Activated CD4-positive, alpha-beta T cell treated with anti-CD3 and anti-CD28 coated beads for 4 hours (primary cell): ENCODE measurements at places on chromosomes 6 and 20.

DNA sequence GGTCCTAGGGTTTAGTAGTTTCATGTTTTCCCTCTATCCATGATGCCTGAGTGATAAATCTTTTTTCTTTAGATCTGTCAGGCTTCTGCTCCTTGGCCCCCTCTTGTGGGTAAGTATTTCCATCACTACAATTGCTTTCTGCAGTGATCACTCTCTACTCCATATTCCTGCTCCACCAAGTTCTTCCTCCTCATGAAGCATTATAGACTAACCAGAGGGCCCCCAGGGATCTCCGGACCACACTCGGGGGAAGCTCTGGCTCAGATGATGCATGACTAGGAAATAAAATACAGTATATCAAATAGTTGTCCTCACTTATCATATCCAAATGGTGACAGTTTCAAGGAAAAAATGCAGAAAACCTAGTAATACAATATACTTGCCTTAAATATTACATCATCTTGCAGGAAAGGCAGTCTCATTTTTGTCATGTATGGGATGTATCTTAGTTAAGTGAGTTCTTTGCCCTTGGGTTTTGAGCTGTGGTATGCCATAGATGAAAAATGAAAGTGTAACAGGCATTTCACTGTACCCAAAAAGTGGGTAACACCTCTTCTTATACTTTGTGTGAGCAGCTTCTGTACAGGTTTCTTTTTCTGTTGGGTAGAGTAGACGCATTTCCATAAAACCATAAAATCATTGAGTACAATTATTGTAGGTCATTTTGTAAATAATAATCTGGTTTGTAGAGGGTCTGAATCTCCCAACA, 200.9 kb upstream of the EYA4 start:
- no peak for DNase-seq

GRCh38 chr6:7920425-7920824, 9.8 kb upstream of the TXNDC5 start:
- peak; percentile 12 for DNase-seq

DNA sequence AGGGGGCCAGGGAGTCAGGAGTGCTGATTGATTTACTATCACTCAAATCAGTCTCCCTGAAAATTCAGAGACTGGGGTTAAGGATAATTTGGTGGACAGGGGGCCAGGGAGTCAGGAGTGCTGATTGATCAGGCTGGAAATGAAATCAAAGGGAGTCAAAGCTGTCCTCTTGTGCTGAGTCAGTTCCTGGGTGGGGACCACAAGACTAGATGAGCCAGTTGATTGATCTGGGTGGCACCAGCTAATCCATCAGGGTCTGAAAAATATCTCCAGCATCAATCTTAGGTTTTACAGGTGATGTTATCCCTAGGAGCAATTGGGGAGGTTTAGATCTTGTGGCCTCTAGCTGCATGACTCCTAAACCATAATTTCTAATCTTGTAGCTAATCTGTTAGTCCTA, 6.1 kb upstream of the AFG1L start:
- no peak for DNase-seq

GRCh38 chr6:42185597-42185996, 9.2 kb downstream of the GUCA1B start:
- DNase-seq, result no peak

GRCh38 chr6:32111424-32112066, 2.4 kb upstream of the TNXB start:
- no peak for DNase-seq

DNA sequence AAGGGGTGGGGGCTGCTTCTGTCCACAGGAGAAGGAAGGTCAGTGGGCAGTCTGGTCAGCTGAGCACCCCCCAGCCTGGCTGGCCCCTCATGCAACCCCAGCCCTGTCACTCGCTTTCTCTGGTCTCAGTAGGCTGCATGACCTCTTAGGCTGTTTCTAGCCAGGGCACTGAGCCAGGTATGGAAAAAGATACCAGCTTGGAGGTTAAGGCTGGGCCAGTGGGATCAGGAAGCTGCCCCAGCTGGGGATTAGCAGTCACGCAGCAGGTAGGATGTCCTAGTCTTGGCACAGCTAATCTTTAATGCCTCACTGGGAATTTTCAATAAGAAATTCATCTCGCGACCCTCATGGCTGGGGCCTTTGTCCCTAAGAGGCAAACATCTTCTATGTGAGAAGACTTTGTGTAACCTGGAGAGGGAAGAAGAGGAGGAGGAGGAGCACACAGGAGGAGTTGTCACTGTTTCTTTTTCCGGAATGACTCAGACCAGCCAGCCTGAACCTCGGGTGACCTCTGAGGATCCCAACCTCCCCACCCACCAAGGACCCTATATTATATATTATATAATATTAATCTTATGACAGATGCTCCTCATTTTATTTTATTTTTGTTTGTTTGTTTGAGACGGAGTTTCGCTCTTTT, 2.4 kb upstream of the BPIFA2 start:
- no peak for DNase-seq

- DNase-seq, result no peak
Measured at GRCh38 chr6:16060039-16060438, 68.8 kb upstream of the MYLIP start.

GRCh38 chr6:45608252-45608913, 230.6 kb upstream of the SUPT3H start:
- no peak for DNase-seq

DNA sequence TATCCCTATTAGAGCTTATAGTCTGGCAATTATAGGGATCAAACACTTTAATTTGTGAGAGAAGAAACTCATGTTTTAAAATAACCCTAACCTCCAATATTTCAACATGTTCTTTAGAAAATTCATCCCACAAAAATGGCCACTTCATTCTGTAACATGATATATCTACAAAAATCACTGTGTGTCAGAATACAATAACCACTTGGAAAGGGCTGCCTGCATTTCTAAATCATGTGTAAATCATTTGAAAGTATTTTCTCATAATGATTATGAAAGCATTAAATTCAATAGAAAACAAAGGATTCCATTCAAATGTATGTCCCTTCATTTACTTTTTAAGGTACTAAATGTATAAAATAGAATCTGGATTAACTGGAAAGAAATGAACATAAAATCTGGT, 101.4 kb upstream of the NHSL1 start:
- DNase-seq, result no peak

- DNase-seq, result no peak
Measured at GRCh38 chr6:123203928-123204327, 207.9 kb downstream of the CLVS2 start.

DNA sequence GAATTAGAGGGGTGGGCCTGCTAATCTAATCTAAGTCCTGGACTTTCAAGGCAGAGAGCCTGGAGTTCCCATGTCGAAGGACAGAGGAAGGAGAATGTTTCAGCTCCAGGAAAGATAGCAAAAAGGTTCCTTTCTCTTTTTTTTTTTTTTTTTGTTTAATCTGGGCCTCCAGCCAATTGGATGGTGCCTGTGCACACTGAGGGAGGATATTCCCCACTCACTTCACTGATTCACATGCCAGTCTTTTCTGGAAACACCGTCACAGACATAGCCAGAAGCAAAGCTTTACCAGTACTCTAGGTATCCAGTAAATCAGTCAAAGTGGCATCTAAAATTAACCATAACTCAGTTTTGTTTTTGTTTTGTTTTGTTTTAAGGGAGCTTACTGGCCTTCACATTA, 721.1 kb downstream of the TENT5A start:
- DNase-seq, result no peak

DNA sequence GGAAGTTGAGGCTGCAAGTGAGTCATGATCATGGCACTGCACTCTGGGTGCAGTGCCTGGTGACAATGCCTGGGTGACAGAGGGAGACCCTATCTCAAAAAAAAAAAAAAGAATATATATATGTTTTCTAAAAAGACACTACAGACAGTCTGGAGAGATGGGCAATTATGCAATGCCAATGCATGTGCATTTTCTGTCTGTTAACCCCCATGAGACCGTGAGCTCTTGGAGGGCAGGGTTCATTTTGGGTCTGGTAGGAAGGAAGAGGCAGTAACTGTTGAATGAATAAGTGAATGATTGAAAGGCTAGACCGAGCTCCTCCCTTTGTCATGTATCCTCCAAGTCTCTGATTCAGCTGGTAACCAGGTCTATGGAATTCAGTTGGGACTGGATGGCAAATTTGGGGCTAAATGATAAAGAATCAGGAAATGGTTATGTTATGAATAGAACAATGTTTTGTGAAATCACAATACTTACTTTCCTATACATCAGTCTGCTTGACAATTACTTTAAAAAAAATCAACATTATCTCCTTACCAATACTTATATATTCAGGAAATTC, 5.6 kb upstream of the BLCAP start:
- no peak for DNase-seq

GRCh38 chr6:42359021-42359420, 92.7 kb downstream of the TRERF1 start:
- DNase-seq, result no peak

DNA sequence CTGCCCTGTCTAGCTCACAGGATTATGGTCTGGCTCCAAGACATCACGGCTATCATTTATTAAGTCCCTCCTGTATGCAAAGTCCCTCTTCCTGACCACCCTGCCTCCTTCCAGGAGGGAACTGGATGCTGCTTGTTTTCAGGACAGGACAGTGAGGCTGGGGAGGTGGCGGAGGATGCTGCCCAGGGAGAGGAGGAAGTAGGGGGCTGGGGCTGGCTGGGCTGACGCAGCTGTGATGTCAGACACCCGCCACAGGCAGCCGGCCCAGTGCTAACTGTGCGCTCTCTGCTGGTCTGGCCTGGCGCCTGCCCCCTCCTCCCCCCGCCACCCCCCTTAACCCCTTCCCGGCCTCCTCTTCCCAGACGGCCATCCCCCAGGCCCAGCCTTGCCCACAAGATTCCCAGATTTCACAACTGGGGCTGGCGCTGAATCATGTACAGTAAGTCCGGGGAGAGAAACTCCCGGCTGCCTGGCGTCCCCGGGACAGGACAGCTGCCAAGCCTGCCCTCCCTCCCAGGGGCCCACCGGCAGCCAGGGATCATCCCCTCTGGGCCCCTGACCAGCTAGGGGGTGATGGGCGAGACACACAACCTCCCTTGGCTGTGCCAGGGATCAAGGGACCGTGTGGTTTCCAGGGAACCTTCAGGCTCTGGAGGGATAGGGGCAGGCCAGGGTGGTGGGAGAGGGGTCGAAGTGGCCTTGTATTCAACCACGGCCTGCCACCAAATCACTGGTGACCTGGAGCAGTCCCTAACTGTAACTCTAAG, 118.1 kb downstream of the CEBPB start:
- DNase-seq, result no peak

DNA sequence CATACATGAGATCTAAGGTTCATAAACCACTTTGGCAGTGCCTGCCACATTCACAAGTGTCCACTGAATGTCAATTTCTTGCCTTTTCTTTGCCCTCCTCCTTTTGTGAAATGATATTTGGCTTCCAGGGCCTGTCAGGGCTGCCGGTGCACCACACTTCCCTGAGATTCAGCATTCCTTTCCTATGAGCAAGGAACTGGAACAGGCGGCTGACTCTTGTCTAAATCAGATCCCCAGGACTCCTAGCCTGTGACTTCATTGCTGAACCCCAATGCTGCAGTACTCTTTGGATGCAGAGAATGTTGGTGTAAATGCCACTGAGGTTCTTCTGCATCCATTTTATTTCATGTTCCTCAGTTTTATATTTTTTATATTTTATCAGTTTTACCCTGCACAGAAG, 172.2 kb downstream of the ARID1B start:
- no peak for DNase-seq

- DNase-seq, result no peak
Measured at GRCh38 chr6:44778513-44778912, 391.0 kb downstream of the CDC5L start.
